Cortex of kidney (tissue), 1 donor: ENCODE measurements at places on chromosomes 16 and 17.

DNA sequence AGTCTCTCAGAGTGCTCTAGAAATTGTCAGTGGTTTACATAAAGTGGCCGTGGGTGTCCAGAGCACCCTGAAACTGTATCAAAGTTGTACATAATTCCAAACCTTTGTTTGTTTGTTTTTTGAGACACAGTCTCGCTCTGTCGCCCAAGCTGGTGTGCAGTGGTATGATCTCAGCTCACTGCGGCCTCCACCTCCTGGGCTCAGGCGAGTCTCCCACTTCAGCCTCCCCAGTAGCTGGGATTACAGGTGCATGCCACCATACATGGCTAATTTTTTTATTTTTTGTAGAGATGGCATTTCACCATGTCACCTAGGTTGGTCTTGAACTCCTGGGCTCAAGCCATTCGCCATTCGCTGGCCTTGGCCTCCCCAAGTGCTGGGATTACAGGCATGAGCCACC is 24.3 kb upstream of the ADGRG1 start:
- DNase-seq = no peak

- DNase-seq = no peak
Observed at GRCh38 chr17:81842725-81843504, 8.1 kb upstream of the PPP1R27 start.

DNA sequence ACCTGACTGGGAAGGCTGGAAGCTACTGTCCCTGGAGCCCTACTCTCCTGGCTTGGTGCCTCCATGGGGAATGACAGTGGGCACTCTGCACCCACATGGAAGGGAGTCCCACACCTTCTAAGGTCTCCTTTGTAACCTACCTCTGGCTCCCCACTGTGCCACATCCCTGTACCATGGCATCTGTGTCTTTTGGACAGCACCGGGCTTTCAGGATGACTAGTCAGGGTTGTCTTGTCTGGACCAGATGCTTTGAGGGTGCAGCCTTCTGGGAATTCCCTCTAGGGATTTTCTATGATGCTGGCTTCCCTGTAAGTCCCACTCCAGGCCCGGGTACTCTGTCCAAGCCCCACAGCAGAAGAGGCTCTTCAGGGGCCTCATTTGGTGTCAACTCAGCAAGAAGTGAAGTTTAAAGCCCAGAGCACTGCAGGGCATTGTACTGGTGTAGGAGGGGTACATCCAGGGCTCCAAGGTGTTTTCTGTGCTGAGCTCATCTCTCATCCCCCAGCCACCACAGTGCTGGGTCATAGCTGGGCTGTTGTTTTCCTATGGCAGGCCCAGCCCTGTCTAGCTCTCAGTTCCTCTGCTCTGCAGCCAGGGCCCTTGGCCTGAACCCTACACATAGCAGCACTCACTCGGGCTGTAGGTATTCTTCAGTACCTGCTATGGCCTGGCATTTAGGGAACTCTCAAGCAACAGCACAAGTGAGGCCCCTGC is 255.3 kb downstream of the CPPED1 start:
- no peak for DNase-seq

- no peak for DNase-seq
Observed at GRCh38 chr17:73998653-73999645, 204.5 kb upstream of the RPL38 start.
